ENCODE measurements at places on chromosomes 16 and 17. TPM values are rescaled to one million over a fixed set of nuclear protein-coding genes. Genes with fewer than 3 reads are reported as not detected.

The C1QTNF8 gene
- not detected for total RNA-seq

The RRAD gene
- total RNA-seq: 0.12 TPM

The RHBDF1 gene
- total RNA-seq: 12.4 TPM

The TIMP2 gene
- total RNA-seq: 59.0 TPM

The ZNF213 gene
- 2.0 TPM for total RNA-seq

The NPIPB8 gene
- not detected for total RNA-seq

The ZNF287 gene
- 9.9 TPM for total RNA-seq

The TMEM235 gene
- not detected for total RNA-seq

The RAB26 gene
- total RNA-seq: 1.9 TPM

The KRTAP4-9 gene
- not detected for total RNA-seq

The GCGR gene
- total RNA-seq: not detected

GRCh38 chr17:57649731-57650484, 95.2 kb downstream of the CCDC182 start:
- peak; percentile 54 for DNase-seq

- no peak for DNase-seq
These were observed 11.6 kb downstream of the ARHGAP44 start for GRCh38 chr17:12800855-12801365.

- no peak for DNase-seq
These were observed 14.1 kb downstream of the RPA1 start for GRCh38 chr17:1843947-1844346.

GRCh38 chr16:67428146-67428731, 2.7 kb upstream of the HSD11B2 start:
- peak; percentile 48 for DNase-seq

DNA sequence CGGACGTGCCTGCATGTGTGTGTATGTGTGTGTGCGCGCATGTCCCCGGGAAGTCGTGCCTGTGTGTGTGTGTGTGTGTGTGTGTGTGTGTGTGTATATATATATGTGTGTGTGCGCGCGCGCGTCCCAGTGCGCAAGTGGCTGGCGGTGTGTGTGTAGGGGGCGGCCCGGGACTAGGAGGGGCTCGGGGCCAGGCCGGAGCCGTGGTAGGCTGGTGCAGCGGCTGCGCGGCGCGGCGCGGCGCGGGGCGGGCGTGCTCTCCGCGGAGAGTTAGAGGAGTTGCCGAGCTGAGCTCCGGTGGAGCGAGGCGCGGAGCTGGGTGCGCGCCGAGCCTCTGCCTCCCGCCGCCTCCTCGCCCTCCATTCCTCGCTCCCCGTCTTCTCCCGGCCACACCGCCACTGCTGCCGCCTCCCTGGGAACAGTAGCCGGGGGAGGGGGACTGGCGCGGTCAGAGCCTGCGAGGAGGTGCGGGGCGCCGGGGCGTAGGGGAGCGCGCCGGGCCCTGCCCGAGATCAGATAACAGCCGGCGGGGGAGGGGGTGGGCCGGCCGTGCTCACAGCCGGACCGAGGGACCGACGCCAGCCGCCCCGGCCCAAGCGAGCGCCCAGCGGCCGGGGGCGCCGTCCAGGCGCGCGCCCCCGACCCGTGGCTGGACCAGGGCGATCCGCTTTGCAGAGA, at the start of gene KCNJ12:
KCNJ12 (plus strand) TSS at position 277 of the 678 bp plus-strand sequence. CDS start 38,986 bp downstream, outside the sequence.
- no peak for DNase-seq

- DNase-seq: no peak
These were observed 50.1 kb upstream of the JPH3 start for GRCh38 chr16:87552072-87552718.

GRCh38 chr17:8941520-8941919, 24.0 kb downstream of the PIK3R5 start:
- DNase-seq: no peak

DNA sequence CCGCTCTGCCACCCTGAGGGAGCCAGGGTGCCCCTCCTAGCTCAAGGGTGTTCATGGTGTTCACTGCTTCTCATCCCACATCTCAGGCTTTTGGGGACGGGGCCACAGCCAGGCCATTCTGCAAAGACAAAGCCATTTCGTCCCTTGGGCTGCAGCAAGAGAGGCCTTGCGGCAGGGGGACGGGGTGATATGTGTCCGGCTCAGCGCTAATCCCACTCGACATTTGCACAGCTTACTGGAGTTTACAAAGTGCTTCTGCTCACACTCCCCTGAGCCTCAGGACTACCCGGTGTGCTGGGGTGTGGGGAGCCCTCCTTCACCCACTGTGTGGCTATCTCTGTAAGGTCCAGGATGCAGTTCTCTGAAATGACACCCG, 84.3 kb downstream of the RTN4RL1 start:
- DNase-seq: no peak

DNA sequence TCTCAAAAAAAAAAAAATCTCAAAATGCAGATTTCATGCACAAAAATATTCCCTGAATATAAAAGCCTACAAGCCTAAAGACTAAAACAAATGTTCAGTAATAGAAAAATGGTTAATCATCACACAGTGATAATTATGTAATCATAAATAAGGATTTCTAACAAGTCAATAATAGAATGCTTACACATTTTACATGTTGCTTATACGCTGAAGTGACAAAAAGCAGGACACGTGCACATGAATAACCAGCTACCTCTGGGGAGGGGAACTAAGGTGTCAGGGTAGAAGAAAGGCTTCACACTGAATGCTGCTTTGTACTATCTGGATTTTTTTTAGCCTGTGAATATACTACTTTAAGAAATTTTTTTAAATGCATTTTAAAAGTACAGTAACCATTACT, 31.1 kb downstream of the HEATR6 start:
- DNase-seq: no peak

DNA sequence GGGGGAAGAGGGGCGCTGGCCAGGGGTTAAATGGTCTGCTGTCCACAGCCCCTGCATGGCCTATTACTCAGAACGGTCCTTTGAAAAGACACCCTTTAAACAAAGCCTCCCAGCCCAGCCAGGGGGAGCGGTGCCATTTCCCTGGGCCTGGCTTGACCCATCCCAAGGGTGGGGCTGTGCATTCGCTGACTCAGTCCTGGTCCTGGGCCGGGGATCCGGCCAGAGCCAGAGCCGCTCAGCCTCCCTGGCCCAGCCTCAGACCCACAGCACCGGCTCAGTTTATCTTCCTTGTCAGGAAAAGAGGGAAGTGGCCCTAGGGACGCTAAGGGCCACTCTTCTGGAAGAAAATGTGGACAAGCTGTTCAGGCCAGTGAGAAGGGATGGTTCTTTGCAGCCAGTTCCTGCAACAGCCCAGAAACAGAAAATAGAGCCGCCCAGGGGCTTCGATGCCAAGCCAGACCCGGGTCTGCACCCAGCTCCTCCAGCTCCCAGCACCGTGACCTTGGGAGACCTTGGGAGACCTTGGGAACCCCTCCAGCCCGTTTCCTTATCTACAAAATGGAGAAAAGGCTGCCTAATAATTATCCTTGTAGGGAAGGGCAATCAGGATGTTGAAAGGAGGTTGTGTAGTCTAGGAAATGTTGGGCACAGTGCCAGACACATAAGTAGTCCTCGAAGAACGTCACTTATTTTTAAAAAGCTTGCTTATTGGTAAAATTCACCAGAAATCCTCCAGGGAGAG, 82.5 kb downstream of the ZDHHC7 start:
- DNase-seq: no peak

- DNase-seq: no peak
These were observed 13.0 kb downstream of the MRPL27 start for GRCh38 chr17:50359998-50360461.

- DNase-seq: no peak
These were observed 23.8 kb upstream of the LCMT1 start for GRCh38 chr16:25087761-25088160.

GRCh38 chr16:62130101-62130500, 93.9 kb upstream of the CDH8 start:
- no peak for DNase-seq

DNA sequence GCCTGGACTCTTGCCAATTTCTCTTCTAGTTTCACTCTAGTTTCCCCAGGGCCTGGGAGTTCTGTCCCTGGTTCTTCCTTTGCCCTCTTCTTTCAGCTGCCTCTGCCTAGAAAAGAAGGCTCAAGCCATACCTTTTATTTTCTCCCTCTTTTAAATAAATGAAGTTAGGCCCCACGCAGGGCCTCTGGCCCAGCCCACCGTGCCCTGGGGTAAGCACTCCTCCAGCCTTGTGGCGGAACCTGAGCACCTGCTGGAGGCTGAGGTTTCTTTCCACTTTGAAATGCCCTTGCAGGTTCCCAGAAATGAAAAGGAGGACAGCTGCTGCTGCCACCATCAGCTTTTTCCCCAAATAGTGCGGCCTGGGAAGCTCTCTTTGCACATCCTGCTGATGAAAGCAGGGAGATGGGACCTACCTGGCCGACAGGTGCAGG, 139.4 kb downstream of the CCDC182 start:
- DNase-seq: no peak

- DNase-seq: peak; percentile 47
These were observed 88.2 kb downstream of the WDR59 start for GRCh38 chr16:74896389-74897370.

GRCh38 chr17:45131616-45132319, 547 bp downstream of the PLCD3 start:
- DNase-seq: no peak

- no peak for DNase-seq
These were observed 1.3 kb downstream of the SMTNL2 start for GRCh38 chr17:4585638-4585994.

DNA sequence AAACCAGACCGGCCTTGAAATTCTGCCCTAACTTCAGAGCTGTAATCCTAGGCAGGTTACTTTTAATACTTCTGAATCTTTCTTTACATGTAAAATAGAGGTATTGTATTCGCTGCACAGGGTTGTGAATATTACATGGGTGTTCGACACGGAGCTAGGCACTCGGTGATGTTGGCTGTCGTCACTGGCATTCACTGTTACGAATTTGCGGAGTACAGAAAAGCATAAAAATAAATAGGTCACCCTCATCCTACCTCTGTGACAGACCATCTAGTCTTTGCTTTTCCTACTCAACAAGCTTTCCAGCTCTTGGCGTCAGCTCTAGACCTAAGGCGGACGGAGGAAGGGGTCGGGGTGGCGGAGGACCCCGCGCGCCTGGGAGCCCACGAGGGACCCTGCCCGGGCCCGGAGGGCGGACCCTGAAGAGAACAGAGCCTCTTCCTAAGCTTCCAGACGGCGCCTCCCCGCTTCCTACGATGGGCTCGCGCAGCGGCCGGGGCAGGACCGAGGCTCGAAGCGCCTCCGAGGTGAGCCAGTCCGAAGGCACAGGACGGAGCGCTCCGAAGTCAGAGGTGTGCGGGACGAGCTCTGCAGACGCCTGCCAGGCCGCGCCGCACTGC, 879 bp upstream of the SPG7 start:
- no peak for DNase-seq

DNA sequence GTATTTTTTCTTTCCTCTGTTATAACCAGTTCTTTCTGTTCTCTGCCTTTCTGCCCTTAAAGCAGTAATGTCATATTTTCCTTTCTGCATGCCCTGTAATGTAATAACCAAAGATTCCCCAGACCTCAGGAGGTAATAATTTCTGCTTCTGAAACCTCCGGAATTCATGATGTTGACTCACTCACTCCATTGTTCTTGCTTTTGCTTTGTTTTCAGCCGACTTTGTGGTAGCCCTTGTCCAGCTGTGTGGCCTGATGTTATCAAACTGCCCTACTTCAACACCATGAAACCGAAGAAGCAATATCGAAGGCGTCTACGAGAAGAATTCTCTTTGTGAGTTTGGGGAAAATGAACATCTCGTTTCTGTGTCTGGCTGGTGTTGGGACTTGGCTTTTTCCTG, 55.9 kb downstream of the CDK12 start:
- no peak for DNase-seq

DNA sequence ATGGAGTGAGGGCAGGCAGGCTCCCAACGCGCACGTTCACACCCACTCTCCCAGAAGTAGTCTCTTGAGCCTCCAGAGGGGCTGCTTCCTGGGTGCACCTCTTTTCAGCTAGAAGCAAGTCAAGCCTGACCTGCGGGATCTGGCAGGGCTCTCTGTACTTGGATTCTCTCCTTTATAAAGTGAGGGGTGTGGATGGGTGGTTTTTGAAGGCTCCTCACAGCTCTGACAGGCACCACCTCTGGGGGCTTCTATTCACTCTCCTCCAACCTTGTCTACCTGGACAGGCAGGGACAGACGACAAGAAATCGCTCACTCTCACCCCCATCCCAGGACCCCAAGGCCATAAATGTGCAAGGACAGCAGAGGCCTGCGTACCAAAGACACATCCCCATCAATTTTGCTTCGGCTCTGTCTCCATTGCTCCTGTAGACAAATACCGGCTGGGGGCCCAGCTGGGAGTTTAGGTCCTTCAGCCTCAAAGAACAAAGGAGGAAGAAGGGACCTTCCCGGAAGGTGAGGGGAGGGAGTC, 814 bp upstream of the DYNLL2 start:
- no peak for DNase-seq

DNA sequence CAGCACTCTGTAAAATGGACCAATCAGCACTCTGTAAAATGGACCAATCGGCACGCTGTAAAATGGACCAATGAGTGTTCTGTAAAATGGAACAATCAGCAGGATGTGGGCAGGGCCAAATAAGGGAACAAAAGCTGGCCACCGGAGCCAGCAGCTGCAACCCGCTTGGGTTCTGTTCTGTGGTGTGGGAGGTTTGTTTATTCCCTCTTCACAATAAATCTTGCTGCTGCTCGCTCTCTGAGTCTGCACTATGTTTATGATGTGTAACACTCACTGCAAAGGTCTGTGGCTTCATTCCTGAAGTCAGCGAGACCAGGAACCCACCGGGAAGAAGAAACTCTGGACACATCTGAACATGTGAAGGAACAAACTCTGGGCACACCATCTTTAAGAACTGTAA, 20.5 kb downstream of the TMEM100 start:
- DNase-seq: peak; percentile 62

GRCh38 chr16:87703835-87704375, 61.9 kb downstream of the KLHDC4 start:
- no peak for DNase-seq
